ENCODE measurements at places on chromosomes 1 and 21. TPM values are rescaled to one million over a fixed set of nuclear protein-coding genes. Genes with fewer than 3 reads are reported as not detected.

Gene ELAPOR1
- 102 TPM for total RNA-seq

GRCh38 chr1:31587720-31588423 lies 11.6 kb downstream of the TINAGL1 start:
- peak; percentile 39 for DNase-seq

Gene KIF1B
- 56.8 TPM for total RNA-seq

GRCh38 chr1:229948438-229948837 lies 118.6 kb upstream of the GALNT2 start:
- DNase-seq = no peak

GRCh38 chr1:186078245-186078644 lies 296.8 kb downstream of the TPR start:
- no peak for DNase-seq

GRCh38 chr1:223628233-223629125 lies 37.0 kb downstream of the CAPN8 start:
- peak; percentile 10 for DNase-seq

- DNase-seq = no peak
These were observed 25.3 kb upstream of the RRP15 start for GRCh38 chr1:218259800-218260199.

DNA sequence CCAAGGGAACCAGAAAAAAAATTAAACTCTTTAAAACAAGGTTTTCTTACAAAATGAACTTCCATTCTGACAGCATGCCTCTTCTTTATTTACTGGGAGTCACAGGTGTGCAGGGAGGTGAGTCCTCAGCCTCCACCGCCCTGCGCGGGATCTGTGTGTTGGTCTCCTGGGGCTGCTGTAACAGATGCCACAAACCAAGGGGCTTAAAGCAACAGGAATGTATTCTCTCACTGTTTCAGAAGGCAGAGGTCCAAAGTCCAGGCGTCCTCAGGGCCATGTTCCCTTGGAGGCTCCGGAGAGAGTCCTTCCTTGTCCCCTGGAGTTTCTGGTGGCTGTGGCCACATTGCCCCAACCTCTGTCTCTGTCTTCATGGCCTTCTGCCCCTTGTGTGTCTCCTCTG lies 123.6 kb upstream of the C1orf174 start:
- DNase-seq = no peak

GRCh38 chr1:234849832-234850231 lies 239.9 kb upstream of the IRF2BP2 start:
- no peak for DNase-seq

DNA sequence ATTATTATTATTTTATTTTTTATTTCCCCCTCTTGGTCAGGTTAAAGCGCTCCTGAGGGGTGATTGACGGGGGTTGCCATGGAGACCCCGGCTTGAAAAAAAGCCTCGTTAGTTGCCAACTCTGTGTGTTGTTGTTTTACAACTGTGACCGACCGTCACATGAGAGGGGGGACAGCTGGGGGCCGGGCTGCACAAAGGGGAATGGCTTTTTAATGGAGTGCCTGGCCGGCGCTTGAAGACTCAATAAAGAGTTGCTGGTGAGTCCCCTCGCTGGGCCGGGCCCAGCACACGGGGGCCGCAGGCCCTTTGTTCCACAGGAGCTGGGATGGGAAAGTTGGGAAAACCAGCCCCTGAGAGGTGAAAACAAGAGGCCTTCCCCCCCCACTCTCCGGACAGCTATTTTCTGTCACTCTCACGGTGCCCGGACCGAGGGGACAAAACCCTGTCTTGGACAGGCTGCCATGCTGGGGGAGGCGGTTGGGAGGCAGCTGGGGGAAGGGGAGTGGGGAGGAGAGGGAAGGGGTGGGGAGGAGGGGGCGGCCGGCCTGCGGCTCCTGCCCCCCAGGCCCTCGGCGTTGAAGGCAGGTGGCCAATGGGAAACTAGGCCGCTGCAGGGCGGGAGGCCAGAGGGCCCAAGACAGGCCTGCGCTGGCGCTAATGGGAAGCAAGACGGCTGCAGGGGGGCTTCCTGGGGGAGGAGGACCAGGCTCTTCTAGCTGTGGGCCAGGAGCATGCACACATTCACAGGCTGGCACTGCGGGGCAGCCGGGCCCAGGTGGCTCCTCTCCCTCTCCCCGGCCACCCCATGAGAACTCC lies 67.6 kb downstream of the CASZ1 start:
- DNase-seq = no peak

GRCh38 chr1:179369751-179370341 lies 4.1 kb downstream of the AXDND1 start:
- DNase-seq = peak; percentile 41
